ENCODE measurements at places on chromosomes 12 and 14. TPM values are rescaled to one million over a fixed set of nuclear protein-coding genes. Genes with fewer than 3 reads are reported as not detected.

The COX8C gene
- total RNA-seq: not detected

The SDR9C7 gene
- total RNA-seq: not detected

GRCh38 chr12:110563702-110564470, 19.2 kb downstream of the PPTC7 start:
- no peak overlapping the region for H3K4me3 ChIP-seq
- H3K27me3 ChIP-seq: no peaks in the 10 kb centered on the region

The OTX2 gene
- not detected for total RNA-seq

- H3K4me3 ChIP-seq: peak overlapping the region; percentile 84
- H3K4me1 ChIP-seq: peaks cover 46% of the 10 kb centered on the region
- H3K27ac ChIP-seq: peak overlapping the region; percentile 98
- H3K27me3 ChIP-seq: no peaks in the 10 kb centered on the region
Observed at GRCh38 chr12:6961278-6961694, 9.2 kb downstream of the PHB2 start.

The ABCD4 gene
- total RNA-seq: 116 TPM

GRCh38 chr14:92787554-92787953, 6.6 kb upstream of the GOLGA5 start:
- H3K27ac ChIP-seq: no peak overlapping the region
- H3K4me3 ChIP-seq: no peak overlapping the region
- no peak for DNase-seq
- H3K4me1 ChIP-seq: no peaks in the 10 kb centered on the region
- no peaks in the 10 kb centered on the region for H3K27me3 ChIP-seq

DNA sequence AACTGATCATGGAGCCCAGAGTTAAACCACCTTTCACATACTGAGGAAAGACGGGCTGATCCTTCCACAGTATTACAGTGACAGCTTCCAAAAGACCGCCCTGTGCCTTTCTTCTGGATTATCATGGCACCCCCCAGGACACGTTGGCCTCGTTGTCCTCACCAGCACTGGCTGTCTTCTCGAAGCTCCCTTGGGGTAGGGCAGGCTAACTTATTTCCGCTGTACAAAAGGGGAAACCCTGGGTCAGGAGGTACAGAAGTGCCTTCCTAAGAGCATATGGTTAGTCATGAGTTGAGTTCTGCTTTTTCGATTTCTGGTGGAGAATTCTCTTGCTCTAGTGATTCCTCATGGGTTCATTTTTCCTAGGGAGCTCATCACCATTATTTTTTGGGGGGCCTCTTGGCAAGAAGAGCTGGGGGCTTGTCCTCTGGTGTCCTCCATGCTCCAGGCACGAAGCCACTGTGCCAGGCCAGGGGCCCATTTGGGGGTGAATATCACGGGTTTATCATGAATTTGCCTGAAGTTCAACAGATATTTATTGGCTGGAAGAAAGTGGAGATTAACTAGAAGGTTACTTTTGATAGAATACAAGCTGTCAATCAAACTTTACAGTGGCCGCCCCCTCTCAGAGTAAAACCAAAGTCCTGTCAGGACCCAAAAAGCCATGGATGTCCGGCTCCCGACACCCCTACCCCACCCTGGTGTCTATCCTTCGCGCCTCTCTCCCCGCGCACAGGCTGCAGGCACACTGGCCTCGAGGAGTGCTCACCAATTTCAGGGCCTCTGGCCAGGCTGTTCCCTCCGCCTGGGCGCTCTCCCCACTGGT, 8.8 kb upstream of the TRAF3 start:
- H3K4me3 ChIP-seq: no peak overlapping the region
- H3K4me1 ChIP-seq: peaks cover 7% of the 10 kb centered on the region
- no peak for DNase-seq

- H3K27ac ChIP-seq: no peak overlapping the region
- H3K27me3 ChIP-seq: no peaks in the 10 kb centered on the region
- no peaks in the 10 kb centered on the region for H3K4me1 ChIP-seq
- H3K36me3 ChIP-seq: no peaks in the 10 kb centered on the region
Observed at GRCh38 chr14:52589646-52590045, 37.0 kb downstream of the GPR137C start.

- H3K27ac ChIP-seq: no peak overlapping the region
- H3K36me3 ChIP-seq: no peaks in the 10 kb centered on the region
- H3K27me3 ChIP-seq: peaks cover 10% of the 10 kb centered on the region
- DNase-seq: no peak
- H3K4me3 ChIP-seq: no peak overlapping the region
- H3K4me1 ChIP-seq: no peaks in the 10 kb centered on the region
Observed at GRCh38 chr12:130537051-130537450, 179.0 kb downstream of the RIMBP2 start.

DNA sequence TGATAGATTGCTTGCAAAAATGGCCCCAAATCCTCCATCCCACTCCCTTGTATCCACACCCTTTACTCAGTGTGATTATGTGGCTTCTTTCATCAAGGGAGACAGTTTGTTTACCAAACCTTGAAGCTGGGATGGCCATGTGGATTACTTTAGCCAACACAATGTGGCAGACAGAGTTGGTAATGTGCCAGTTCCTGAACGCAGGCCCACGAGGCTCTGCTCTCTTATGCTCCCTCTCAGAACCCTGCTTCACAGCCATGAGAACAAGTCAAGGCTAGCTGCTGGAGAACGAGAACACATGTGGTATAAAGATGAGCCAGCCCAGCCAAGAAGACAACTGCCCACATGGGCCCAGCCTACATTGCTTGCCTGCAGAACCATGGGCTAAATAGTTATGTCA, 162.3 kb downstream of the NDUFA12 start:
- DNase-seq: no peak
- H3K4me3 ChIP-seq: no peak overlapping the region
- no peaks in the 10 kb centered on the region for H3K4me1 ChIP-seq

DNA sequence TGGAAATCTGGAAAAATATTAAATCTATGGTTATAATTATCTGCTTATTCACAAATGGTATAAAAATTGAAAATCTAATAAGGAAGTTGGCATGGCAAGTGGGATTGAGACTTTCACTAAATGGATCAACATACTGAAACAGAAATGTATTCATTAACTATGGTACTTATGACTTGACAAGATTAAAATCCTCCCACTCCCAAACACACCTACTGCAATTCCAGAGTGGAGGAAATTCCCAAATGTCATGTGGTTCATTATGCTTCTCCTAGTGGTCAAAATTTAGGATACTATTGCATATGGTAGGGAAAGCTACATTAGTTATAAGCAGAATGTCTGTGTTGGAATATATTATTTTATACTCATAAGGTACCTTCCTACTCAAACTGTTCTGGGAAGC, 265.3 kb upstream of the PRICKLE1 start:
- no peak overlapping the region for H3K4me3 ChIP-seq
- no peaks in the 10 kb centered on the region for H3K27me3 ChIP-seq
- DNase-seq: no peak
- H3K27ac ChIP-seq: no peak overlapping the region

DNA sequence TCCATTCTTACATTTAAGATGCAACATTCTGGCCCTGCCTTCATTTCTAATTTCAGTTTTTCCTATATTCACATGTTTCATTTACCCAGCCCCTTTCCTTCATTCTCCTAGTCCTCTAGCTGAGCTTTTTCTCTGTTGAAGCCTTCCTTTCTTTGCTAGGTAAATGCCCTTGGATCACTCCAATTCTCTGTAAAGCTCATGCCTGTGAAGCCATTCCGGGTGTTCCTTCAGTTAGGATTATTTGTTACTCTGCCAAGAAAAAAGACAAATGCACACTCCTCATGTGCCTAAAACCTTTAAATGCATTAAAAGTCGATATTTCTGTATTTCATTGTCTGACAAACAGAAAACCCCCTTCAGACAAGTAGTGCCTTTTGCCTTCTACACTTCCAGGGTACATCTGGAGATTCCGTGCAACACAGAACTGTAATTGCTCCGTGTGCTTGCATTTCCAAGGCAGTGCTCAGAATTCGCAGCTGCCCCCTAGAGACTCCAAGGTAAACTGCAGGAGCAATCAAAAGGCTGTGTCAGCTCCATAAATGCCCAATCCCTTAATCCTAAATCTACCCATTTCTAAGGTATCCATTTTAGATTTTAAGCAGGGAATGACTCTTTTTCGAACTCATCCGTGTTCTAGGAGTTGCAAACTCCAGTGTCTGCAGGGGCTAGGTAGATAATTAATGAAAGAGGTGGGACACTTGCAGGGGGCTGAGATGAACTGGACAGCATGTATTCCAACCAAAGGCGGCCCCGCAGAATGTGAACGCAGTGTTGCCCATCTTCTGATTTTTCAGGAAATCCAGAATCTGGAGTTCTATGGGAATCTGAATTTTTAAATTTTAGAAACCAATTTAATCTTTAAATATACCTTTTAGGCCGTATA, 320.2 kb downstream of the GRIN2B start:
- peak; percentile 5 for DNase-seq
- no peak overlapping the region for H3K4me3 ChIP-seq
- peaks cover 5% of the 10 kb centered on the region for H3K27me3 ChIP-seq
- H3K27ac ChIP-seq: no peak overlapping the region

DNA sequence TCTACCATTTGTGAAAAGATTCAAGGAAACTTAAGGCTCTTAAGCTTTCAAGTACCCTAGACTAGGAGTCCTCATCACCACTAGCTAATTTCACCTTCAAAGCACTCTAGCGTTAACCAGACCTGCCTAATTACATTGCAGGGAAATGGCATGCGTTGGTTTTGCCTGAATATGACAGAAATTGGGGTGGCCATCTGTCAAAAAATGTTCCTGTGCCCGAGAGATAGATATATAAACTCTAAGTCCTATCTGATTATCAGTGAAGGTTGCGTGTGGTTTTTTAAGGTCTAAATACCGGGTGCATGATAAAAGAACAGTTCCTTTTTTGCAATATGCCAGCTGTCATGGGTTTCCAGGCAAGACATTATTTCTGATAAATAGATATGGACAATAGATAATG, 48.3 kb downstream of the SPRING1 start:
- H3K27ac ChIP-seq: no peak overlapping the region
- H3K36me3 ChIP-seq: no peaks in the 10 kb centered on the region
- DNase-seq: no peak
- H3K4me1 ChIP-seq: peaks cover 3% of the 10 kb centered on the region
- H3K4me3 ChIP-seq: no peak overlapping the region
- H3K27me3 ChIP-seq: peaks cover 14% of the 10 kb centered on the region

DNA sequence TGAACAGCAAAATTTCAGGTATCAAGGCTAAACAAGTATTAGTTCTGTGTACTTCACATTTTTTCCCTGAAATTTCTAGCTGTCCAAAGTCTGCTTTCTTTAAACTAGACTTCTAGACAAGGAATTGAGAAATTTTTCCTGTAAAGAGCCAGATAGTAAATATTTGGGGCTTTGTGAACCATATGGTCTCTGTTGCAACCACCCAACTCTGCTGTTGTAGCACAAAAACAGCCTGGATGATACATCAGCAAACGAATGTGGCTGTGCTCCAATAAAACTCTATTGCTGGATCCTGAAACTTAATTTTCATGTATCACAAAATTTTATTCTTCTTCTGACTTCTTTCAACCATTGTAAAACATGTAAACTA, 96.0 kb upstream of the SLC38A4 start:
- no peak overlapping the region for H3K27ac ChIP-seq
- peaks cover 3% of the 10 kb centered on the region for H3K4me1 ChIP-seq
- no peak for DNase-seq
- peaks cover 4% of the 10 kb centered on the region for H3K27me3 ChIP-seq
- no peaks in the 10 kb centered on the region for H3K36me3 ChIP-seq

GRCh38 chr14:54353694-54354093, 43.1 kb upstream of the CDKN3 start:
- no peak overlapping the region for H3K27ac ChIP-seq
- H3K4me1 ChIP-seq: peaks cover 5% of the 10 kb centered on the region
- DNase-seq: no peak
- no peaks in the 10 kb centered on the region for H3K36me3 ChIP-seq

DNA sequence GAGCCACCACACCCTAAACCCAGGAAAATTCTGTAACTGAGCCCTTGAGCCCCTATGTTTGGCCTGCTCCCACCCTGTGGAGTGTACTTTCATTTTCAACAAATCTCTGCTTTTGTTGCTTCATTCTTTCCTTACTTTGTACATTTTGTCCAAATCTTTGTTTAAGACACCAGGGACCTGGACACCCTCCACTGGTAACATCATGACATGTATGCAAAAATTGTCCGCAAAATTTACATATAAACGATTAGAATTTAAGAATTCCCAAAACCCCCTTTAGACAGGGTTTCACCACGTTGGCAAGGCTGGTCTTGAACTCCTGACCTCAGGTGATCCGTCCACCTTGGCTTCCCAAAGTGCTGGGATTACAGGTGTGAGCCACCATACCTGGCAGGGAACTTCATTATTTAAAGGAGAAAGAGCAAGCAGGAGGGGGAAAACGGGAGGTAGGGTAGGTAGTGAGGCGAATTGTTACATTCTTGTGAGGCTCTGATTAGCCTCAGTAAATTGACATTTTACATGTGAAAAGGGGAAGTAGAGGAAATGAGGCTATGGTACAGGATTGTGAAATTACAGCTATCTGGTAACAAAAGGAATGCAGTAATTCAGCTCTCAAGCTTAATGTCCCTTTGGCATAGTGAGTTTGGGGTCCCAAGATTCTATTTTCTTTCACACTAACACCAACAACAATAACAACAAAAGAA, 27.6 kb downstream of the TUBA1A start:
- H3K27me3 ChIP-seq: no peaks in the 10 kb centered on the region
- H3K4me1 ChIP-seq: no peaks in the 10 kb centered on the region
- no peak for DNase-seq
- H3K4me3 ChIP-seq: no peak overlapping the region
- peaks cover 1% of the 10 kb centered on the region for H3K36me3 ChIP-seq

GRCh38 chr14:77870646-77871045, 70.7 kb downstream of the ADCK1 start:
- no peak for DNase-seq
- no peak overlapping the region for H3K27ac ChIP-seq
- H3K36me3 ChIP-seq: peaks cover 34% of the 10 kb centered on the region
- H3K4me1 ChIP-seq: no peaks in the 10 kb centered on the region
- no peaks in the 10 kb centered on the region for H3K27me3 ChIP-seq

GRCh38 chr14:67963545-67963944, 144.0 kb downstream of the RAD51B start:
- H3K4me1 ChIP-seq: peaks cover 2% of the 10 kb centered on the region
- no peak for DNase-seq
- no peak overlapping the region for H3K4me3 ChIP-seq
- peaks cover 31% of the 10 kb centered on the region for H3K36me3 ChIP-seq

- H3K36me3 ChIP-seq: no peaks in the 10 kb centered on the region
- H3K27ac ChIP-seq: peak overlapping the region; percentile 97
- peak overlapping the region; percentile 90 for H3K4me3 ChIP-seq
Observed at GRCh38 chr12:104478396-104479122, 21.8 kb downstream of the CHST11 start.

GRCh38 chr14:39266871-39267607, 33.3 kb downstream of the MIA2 start:
- H3K4me3 ChIP-seq: peak overlapping the region; percentile 73
- peaks cover 20% of the 10 kb centered on the region for H3K4me1 ChIP-seq
- no peaks in the 10 kb centered on the region for H3K27me3 ChIP-seq

The CD163 gene
- total RNA-seq: 3.9 TPM

DNA sequence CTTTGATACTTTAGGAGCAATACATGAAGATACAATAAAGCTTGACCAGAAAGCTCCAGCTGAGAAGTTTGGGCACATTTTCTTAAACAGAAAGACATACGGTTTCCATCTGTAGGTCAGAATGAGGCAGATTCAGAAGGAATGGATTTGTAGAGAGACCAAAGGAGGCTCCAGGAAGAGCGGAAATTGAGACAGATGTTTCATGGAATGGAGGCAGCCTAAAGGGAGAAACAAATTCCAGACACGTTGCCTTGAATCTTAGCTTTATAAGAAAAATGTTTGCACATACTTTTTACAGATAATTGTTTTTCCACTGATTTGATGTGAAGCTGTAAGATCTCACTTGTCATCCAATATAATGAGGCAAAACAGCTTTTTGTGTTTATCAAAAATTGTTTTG, 24.8 kb downstream of the EPYC start:
- H3K4me3 ChIP-seq: no peak overlapping the region
- no peaks in the 10 kb centered on the region for H3K27me3 ChIP-seq
- DNase-seq: no peak
- no peak overlapping the region for H3K27ac ChIP-seq
- H3K36me3 ChIP-seq: no peaks in the 10 kb centered on the region

The TMEM233 gene
- total RNA-seq: not detected
